Activated gamma-delta T cell treated with Interleukin-2 at 50 U/mL for 16 hours (primary cell): ENCODE measurements at places on chromosomes 7 and 10.

DNA sequence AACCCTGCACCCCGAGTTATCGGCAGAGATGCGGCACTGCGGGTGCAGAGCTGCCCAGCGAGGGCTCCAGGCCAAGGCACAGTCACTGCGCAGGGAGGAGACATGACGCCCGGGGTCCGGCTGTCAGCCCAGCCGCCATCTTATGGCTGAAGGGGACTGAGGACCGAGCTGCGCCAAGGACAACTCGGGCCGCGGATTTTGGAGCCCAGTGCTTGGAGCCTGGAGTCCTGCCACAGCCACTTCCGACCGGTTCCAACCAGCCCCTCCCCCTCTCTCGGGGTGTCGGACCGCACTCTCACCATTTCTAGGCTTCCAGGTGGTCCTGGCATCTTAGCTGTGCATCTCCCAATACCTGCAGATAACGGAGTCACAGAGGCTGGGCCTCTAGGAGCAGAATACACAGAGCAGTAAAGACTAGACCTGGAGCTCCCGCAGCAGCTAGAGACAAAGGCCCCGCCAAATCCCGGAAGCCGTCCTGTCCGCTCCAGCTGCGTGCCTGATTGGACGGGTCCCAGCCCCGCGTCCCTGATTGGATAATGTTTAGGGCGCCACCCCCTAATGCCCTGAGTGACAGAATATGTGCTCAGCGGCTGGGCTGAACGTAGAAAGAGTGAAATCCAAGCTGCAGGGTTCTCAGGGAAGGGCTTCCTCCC lies at the start of gene ZNF680:
TSS of gene ZNF680 (minus strand) at position 446 of the 653 bp plus-strand sequence. CDS start at position 329, 117 bp downstream.
- DNase-seq, result peak; percentile 87

- DNase-seq, result no peak
Measured at GRCh38 chr10:15197911-15198310, 29.4 kb upstream of the NMT2 start.

- no peak for DNase-seq
Measured at GRCh38 chr10:129662426-129662825, 195.4 kb downstream of the MGMT start.

- no peak for DNase-seq
Measured at GRCh38 chr10:103120546-103120945, 72.5 kb downstream of the NT5C2 start.

DNA sequence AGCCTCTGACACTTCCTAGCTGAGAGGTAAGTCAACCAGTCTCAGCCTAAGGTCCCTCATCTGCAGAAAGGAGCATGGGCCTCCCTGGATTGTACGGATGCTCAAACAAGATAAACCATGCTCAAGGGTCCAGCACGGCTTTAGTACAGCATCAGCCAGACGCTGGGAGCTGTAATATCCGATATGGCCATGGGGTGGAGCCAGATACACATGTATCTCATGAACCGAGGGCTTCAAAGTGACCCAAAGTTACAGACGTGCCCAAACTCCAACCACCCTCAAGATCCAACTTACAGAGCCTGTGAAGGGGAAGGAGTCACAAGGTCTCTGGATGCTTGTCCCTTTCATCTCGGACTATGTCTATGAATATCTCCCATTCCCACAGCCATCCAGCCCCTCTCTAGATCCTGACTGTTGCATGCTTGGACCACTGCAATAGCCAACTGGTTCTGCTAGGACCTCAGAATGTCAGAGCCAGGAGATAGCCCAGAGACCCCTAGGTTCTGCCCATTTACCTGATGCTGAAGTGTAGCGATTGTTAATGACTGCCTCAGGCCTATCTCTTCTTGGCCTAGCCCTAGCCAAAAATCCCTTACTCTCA lies 142.4 kb downstream of the SH3PXD2A start:
- peak; percentile 81 for DNase-seq

GRCh38 chr7:964401-965231 lies 10.1 kb upstream of the ADAP1 start:
- no peak for DNase-seq

DNA sequence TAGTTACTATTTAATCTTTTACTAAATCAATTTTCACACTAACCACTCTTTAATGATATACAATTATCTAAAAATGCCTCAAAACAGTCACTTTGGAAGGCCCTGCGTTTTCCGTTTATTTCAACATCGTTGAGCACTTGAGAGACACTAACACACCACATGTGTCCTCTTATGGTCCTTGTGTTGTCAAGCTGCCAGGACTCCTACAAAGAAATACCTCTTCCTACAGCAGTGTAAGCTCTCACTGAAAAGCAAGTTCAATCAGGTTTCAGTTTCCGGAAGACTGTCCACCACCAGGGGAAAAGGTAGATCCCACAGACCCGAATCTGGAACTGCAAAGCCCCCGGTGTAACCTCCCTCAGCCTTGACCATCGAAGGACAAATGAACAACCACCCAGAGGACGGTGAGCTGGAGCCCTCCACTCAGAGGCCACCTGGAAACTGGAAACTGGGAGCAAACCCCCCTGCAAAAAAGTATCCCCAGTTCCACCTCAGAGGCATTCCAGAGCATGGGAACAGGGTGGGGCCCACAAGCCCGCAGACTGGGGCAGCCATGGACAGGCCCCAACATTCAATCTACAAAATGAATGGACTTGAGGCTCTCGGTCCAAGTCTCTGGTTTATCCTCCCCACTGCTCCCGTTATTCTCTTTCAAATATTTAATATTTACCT lies 37.6 kb downstream of the KCNH2 start:
- no peak for DNase-seq

DNA sequence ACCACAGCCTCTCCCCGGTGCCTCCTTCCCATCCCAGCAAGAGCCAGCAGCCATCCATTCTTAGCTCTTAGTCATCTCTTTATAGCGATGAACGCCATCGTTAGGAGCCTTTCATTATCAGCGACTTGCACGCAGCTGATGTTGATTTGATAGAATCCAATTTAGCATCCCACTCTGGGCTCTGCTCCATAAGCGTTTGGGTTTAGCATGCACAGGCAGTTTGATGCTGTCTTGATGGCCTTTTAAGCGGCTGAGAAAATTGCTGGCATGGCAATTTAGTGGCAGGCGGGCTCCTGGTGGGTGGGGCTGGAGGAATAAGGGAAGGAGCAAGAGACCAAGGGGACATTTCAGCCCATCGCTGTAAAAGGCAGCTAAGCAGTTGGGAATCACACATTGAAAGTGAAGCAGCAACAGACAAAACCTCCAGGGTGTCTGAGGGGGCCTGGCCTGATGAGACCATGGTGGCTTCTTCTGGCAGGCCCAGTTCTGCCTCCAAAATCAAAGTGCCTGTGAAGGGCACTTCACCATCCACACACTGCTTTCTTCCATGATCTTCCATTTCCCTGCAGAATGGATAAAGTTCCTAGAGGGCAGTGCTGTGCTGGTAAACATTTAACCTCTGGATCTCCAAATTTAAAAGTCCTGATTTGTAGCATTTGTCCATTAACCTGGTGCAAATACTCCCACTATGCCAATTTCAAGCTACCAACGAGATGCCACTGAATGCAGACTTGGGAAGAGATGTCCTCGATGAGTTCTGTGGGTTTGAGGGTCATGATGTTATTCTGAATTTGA lies 107.8 kb upstream of the PLXNA4 start:
- DNase-seq, result no peak
